Activated T-helper 9 cell treated with anti-CD3 and anti-CD28 coated beads, Interleukin-2, amount 50 U/mL, for 16 hours (primary cell): ENCODE measurements at places on chromosomes 5 and 9.

DNA sequence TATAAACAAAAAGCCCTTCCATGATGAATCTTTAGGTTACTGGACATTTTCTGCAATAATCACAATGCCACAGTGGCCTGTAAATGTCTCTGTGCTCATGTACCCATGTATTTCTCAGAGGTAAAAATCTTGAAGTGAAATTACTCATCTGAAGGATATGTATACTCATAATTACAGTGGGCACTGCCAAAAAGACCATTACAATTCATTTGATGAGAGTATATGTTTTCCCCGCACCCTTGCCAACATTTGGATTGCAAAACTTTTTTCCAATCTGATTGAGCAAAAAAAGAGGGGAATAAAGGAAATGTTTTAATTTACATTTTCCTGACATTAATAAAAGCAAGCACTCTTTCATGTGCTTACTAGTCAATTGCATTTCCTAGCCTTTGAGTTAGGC, 110.5 kb downstream of the EPB41L4A start:
- no peak for DNase-seq

- DNase-seq = no peak
Observed at GRCh38 chr9:77677957-77678535, 29.9 kb upstream of the GNA14 start.

DNA sequence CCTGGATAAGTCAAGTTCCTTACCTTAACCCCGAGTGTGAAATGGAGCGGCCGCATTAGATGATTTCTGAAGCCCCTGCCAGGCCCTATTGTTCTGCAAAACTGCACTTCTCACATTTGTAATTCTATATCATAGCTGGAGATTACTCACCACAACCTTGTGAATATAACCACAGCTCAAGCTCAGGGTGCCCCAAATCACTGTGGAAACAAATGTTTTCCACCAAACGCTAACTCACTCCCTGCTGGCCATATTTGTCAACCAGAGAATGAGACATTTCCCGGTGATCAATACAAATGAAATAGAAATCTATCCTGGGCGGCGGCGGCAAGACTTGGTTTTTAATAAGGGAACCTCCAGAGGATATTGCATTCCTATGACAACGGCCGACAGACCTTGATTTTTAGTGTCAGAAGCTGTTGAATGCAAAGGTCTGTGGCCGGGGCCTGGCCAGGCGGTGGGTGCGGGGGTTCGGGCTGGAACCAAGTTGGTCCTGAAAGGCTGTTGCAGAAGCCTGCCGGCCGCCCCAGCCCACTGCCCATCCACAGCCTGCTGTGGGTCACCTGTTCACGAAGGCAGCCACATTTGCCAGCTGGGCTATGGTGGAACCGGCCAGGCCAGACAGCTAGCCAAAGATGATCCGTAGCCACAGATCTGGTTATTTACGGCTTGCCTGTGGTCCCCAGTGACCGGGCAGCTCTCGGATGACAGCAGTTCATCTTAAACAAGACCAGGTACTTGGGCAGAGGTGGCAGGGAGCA, 93.9 kb upstream of the LMX1B start:
- DNase-seq = no peak

- DNase-seq = no peak
Observed at GRCh38 chr9:119284118-119284517, 85.1 kb downstream of the BRINP1 start.

- DNase-seq = no peak
Observed at GRCh38 chr9:13179257-13179656, 100.2 kb downstream of the MPDZ start.

- no peak for DNase-seq
Observed at GRCh38 chr5:52876456-52876855, 88.7 kb downstream of the ITGA1 start.

GRCh38 chr9:7121055-7121454, 363.3 kb downstream of the KDM4C start:
- no peak for DNase-seq

DNA sequence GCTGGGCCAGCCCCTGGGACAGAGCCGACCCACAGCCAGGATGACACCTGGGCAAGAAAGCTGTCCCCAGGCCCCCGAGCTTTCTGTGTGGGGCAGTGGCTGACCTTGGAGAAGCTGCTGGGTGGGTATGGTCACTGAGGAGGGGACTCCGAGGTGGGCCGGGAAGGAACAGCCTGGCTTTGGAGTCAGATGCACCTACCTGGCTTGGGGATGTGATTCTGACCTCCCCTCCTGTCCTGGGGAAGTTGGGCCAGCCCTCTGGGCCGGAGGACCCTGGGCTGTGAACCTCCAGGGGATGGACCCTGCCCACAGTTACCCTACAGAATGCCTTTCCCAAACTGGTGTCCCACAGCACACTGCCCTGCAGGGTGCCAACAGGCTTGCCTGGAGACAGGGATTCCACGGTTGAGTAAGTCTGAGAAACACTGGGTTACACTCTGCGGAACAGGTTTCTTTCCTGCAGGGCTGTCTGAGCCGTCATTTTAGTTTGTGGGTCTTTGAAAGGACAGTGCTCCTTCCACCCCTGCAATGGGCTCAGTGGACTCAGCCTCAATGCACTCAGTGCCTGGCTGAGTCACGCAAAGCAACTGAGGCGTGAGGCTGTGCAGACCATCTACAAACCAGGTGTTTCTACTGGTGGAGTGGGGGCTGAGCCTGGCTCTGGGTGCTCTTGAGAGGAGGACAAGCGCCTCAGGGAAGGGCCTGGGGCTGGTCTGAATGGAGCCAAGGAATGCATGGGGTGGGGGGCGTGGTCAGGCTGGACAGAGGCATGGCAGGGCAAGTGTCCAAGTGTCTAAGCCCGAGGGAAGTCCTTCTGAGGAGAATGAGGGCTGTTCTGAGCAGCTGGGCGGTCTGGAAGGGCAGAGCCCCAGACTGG, 41.3 kb upstream of the PHYKPL start:
- no peak for DNase-seq

- DNase-seq = no peak
Observed at GRCh38 chr5:89055695-89056085, 172.7 kb upstream of the MEF2C start.

GRCh38 chr5:151405334-151406160, 41.9 kb upstream of the SLC36A1 start:
- no peak for DNase-seq

DNA sequence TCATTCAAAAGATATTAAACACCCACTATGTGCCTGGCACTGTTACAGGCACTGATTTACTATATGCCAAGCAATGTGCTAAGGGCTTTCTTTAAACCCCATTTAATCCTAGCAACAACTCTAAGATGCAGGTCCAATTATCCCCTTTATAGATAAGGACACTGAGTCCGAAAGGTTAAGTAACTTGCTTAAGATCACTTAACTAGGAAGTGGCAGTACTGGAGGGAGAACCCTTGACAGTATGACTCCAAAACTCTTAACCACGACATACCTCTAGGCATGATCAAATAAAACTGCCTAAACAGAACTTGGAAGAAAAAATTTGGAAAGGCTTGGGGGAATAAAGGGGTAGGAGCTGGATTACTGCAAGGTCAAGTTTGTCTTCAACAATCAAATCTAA, 1.7 kb downstream of the RAB14 start:
- DNase-seq = no peak

- no peak for DNase-seq
Observed at GRCh38 chr5:107123014-107123413, 547.7 kb downstream of the EFNA5 start.

DNA sequence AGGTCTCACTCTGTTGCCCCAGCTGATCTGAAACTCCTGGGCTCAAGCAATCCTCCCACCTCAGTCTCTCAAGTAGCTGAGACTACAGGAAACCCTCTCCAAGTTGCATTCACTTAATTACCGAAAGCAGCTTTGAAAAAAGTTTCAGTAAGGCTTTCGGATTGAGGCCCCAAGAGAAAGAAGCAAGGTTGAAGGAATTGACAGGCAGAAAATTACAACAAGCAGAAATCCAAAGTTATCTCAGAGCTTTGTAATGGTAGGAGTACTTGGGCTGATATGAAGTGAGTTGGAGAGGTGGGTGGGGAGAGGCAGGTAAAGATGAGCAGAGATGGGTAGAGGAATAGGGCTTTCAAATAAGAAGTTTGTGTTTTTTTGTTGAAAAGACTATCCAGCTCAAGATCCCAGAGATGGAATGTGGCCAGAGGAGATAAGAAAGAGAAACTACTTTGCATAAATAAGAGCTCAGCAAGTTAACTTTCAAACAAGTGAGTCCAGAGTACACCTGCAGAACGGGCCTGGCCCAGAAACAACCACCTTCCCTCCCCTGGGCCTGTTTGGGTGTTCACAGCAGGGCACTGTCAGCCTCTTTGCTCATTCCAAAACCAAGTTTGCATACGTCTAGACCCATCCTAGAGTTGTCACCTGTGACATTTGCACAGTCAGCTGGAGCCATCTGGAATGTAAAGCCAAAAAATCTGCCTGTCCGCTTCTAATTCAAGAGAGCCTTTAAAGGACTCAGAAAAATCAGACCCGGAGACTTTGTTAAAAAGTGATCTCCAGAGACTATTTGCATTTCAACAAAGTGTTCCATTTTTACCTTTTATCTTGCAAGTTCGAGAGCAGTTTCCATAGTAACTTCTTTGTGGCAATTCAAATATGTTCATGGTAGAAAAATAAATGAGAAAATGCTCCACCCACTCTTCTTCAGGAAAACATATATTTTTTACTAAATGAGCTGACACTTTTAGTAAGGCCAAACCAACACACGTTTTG, 2.2 kb upstream of the CLINT1 start:
- no peak for DNase-seq
